ENCODE measurements at places on chromosomes 13 and 19. TPM values are rescaled to one million over a fixed set of nuclear protein-coding genes. Genes with fewer than 3 reads are reported as not detected.
A peak's percentile ranks its signal among the peaks of the same experiment; 100 is the strongest.

DNA sequence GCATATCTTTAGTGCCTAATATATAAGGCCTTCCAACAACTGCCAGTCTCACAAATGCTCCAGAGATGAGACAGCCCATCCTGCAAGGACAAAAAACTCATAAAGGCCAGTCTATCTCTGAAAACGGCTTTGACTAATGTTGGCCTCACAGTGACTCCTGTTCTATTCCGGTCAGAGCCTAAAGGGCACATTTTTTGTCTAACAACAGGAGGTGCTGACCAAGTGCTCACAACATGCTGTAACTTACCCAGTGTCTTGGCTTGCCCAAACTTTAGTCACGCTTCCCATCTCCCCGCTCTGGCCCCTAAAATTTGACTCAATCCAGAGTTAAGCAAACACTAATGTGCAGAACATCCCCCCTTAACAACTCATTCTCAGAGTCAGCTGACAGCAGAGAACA is 1411.2 kb upstream of the MIR17HG start:
- DNase-seq: no peak

- DNase-seq: no peak
Observed at GRCh38 chr19:48490981-48491792, 20.4 kb downstream of the LMTK3 start.

- DNase-seq: no peak
Observed at GRCh38 chr13:36377826-36378468, 31.8 kb upstream of the SPART start.

DNA sequence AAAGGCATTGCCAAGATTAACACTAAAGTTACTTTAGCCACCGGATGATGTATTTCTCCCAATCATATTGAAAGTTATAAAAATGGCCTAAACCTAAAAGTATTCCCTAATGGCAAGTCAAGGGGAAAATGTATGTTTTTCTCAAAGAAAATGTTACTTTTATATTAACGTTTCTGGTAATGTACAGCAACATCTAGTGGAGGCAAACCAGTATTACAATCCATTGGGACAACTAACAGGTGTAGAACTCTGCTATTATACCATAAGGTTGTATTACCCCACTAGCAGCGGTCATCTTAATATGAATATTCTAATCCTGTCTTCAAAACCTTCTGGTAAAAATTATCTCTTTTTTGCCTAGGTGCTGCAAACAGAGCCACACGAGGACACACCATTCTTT is 69.2 kb downstream of the ZNF100 start:
- no peak for DNase-seq

DNA sequence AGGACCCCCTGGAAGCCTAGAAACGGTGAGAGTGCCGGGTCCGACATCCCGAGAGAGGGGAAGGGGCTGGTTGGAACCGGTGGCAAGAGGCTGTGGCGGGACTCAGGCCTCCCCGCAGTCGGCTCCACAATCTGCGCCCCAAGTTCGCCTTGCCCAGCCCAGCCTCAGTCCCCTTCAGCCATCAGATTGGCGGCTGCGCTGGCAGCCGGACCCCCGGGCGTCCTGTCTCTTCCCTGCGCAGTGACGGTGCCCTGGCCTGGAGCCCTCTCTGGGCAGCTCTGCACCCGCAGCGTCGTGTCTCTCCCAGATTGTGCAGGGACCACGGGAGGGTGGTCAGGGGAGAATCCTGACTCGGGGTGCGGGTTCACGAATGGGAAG is 315 bp downstream of the ZNF492 start:
- DNase-seq: no peak

DNA sequence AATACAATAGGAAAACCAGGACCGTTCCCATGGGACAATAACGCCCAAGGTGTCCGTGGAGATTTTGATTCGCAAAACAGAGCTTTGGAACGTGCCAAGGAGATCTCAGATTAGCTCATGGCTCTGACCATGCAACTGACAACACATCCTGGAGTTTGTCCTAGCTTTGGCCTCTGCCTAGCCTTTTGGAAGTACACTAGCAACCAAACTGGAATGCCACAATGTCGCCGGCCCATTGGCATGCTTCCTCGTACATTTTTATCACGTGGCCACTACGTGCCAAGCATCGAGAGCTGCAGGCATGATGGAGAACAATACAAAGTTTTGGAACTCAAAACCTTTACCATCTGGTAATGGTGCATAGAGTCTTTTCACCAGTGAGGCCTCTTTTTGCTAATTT is 256.5 kb downstream of the DCLK1 start:
- no peak for DNase-seq

DNA sequence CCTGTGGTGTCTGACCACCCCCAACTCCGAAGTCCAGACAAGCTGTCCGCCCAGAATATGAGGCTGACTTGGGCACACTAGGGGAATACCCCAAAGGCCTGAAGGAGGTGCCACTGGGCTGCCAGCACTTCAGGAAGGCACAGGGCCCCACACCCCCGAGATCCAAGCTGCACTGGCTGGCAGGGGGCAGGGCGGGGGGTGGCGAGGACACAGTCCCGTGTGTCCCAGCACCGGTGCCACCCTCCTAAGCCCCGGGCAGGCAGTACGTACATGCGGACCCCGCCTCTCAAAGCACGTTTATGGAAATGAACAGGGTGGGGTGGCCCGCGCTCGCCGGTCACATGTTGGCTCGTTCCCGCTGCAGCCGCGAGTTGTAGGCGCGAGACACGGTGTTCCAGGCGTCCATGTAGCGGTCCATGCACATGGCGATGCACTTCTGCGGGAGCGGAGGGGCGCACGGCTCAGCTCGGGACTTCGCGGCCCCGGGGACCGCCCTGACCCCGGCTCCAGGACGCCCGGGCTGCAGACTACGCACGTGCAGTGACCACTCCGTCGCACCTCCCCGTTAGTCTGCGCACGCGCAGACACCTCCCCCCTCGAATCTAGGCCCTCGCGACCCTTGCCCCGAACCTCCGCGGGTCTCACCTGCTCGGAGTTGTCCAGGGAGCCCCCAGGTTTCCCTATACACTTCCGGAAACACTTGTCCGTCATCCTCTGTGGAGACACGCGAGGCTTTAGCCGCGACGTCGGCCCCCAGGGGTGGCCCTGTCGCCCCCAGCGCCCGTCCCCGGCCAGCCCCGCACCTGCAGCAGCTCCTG is 566 bp downstream of the TIMM13 start:
- DNase-seq: no peak

DNA sequence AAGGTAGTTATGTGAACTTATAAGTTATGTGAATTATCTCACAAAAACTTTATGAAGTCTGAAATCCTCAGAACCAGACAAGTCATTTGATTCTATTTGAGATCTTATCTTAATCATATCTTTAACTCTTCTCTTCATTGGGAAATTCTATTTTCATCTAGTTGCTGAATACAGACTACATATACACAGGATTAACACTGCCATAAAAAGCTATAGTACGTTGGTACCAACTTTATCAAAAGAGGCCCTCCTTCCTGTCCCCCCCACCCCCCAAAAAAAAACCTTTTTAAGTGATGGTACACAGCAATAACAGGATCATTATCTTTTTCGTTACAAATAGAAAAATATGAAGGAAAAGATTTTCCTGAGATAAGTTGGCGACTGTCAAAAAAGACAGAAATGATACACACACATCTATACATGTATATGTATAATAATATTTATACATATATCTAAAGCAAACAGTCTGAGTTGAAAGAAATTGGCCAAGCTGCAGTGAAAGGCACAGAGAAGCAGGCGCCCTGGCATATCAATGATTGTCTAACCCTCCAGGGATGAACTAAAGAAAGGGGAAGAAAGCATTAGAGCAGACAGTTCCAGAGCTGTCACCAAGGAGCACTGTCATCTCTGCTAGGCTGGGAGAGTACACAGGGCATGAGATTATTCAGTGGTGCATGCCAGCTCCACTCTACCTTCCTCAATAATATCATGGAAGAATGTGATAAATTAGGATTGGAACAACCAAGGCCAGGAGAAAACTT is 116.7 kb downstream of the KLF12 start:
- no peak for DNase-seq

GRCh38 chr13:74438901-74439300 is 304.7 kb upstream of the KLF12 start:
- DNase-seq: no peak

DNA sequence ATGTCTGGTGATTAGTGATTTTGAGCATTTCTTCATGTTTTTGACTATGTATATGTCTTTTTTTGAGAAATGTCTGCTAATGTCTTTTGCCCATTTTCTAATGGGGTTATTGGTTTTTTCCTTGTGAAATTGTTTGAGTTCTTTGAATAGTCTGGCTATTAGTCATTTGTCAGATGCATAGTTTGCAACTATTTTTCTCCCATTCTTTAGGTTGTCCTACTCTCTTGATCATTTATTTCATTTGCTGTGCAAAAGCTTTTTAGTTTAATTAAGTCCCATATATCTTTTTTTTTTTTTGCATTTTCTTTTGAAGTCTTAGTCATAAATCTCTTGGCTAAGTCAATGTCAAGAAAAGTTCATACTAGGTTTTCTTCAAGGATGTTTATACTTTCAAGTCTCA is 449.8 kb downstream of the DACH1 start:
- DNase-seq: no peak

GRCh38 chr19:49355909-49356353 is 6.3 kb downstream of the TEAD2 start:
- no peak for DNase-seq

- DNase-seq: no peak
Observed at GRCh38 chr13:26400545-26400944, 146.6 kb downstream of the CDK8 start.

DNA sequence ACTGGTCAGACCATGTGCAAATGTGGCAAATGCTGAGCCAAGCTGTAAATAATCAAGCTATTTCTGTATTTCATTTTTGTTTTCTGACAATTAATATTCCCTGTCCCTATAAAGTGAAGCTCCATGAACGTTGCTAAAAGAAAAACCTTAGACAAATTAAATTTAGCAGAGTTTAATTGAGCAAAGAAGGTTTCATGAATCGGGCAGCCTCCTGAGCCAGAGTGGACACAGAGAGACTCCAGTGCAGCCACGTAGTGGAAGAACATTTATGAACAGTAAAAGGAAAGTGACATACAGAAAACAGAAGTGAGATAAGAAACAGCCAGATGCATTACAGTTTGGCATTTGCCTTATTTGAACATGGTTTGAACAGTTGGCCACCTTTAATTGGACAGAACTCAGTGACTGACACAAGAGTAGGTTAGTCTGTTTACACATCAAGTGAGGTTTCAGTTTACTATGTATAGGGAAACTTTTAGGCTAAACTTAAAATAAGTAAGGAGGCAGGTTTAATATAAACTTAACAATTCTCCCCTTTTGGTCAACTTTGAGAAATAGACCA is 69.7 kb downstream of the UFM1 start:
- DNase-seq: peak; percentile 23

DNA sequence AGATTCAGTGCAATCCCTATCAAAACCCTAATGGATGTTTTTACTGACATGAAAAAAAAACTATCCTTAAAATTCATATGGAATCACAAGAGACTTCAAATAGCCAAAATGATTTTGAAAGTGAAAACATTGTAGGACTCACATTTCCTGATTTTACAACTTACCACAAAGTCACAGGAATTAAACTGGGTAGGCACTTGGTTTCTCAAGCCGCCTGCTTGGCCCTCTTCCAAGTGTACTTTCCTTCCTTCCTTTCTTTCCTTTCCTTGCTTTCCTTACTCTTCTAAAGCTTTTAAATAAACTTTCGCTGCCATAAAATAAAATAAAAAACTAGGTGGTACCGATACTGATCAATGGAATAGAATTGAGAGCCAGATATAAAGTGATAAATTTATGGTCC is 21.0 kb upstream of the CD33 start:
- no peak for DNase-seq

GRCh38 chr13:44756276-44756810 is 180.2 kb upstream of the TSC22D1 start:
- no peak for DNase-seq

Gene LILRA1
- not detected for total RNA-seq

Gene CFAP97D2
- total RNA-seq: not detected

Gene TMEM145
- 0.97 TPM for total RNA-seq

Gene ANKRD27
- total RNA-seq: 42.2 TPM

Gene LRRC4B
- not detected for total RNA-seq

Gene IGLON5
- total RNA-seq: not detected

Gene COQ8B
- 38.8 TPM for total RNA-seq

Gene CDX2
- total RNA-seq: 0.15 TPM

All from GM12878 (cell line).